ENCODE measurements at places on chromosomes 16 and 17.
A peak's percentile ranks its signal among the peaks of the same experiment; 100 is the strongest.

DNA sequence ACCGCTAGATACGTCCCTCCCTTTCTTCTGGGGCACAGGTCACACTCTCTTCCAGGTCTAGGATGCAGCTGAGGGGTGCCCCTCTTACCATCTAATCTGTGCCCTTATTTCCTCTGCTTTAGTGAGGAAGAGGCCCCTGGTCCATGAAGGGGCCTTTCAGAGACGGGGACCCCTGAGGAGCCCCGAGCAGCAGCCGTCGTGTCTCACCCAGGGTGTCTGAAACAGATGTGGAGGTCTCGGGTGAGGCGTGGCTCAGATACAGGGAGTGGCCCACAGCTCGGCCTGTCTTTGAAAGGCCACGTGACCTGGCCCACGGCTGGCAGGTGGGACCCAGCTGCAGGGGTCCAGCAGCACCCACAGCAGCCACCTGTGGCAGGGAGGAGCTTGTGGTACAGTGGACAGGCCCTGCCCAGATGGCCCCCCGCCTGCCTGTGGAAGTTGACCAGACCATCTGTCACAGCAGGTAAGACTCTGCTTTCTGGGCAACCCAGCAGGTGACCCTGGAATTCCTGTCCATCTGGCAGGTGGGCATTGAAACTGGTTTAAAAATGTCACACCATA, 15.6 kb downstream of the SCGB1C2 start:
- DNase-seq = no peak

GRCh38 chr17:74298778-74299177, 24.7 kb downstream of the DNAI2 start:
- no peak for DNase-seq

GRCh38 chr17:76623271-76624146, 20.0 kb downstream of the ST6GALNAC1 start:
- peak; percentile 63 for DNase-seq

DNA sequence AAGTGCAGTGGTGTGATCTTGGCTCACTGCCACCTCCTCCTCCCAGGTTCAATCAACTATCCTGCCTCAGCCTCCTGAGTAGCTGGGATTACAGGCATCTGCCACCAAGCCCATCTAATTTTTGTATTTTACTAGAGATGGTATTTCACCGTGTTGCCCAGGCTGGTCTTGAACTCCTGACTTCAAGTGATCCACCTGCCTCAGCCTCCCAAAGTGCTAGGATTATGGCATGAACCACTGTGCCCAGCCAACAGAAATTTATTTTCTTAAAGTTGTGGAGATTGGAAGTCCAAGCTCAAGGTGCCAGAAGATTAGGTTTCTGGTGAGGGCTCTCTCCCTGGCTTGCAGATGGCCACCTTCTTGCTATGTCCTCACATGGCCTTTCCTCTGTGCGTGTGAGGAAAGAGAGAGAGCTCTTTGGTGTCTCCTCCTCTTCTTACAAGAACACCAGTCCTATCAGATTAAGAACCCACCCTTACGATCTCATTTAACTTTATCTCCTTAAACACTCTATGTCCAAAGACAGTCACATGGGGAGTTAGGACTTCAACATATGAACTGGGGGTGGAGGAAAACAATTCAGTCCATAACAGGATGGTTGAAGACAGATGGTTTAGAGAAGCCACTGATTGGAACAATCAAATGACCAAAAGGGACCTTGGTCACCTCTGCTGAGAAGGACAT, 31.8 kb downstream of the C16orf82 start:
- no peak for DNase-seq

DNA sequence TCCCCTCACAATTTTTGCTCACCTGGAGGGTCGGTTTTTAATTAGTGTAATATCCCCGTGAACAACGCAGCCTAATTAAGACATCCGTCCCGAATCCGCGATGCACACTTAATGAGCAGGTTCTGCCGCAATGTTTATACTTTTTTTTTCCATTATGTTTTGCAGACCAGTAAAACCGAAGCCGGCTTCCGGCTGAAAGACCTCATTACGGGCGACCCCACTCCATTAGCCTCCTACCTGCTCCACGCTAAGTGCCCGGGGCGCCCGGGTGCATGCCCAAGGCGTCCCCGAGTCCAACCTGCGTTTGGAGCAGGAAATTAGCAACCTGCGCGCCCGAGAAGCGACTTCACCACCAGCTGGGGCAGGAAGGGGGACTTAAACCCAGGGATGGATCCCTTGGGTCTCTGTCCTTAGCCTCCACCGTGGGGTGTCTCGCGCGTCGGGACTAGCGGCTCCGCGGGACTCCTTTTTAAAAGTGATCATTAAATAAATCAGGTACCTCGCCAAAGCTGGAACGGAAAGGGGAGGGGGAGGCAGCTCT, 1.7 kb downstream of the RBFOX3 start:
- DNase-seq = no peak

GRCh38 chr16:64074706-64075105, 1047.2 kb downstream of the CDH11 start:
- DNase-seq = no peak

DNA sequence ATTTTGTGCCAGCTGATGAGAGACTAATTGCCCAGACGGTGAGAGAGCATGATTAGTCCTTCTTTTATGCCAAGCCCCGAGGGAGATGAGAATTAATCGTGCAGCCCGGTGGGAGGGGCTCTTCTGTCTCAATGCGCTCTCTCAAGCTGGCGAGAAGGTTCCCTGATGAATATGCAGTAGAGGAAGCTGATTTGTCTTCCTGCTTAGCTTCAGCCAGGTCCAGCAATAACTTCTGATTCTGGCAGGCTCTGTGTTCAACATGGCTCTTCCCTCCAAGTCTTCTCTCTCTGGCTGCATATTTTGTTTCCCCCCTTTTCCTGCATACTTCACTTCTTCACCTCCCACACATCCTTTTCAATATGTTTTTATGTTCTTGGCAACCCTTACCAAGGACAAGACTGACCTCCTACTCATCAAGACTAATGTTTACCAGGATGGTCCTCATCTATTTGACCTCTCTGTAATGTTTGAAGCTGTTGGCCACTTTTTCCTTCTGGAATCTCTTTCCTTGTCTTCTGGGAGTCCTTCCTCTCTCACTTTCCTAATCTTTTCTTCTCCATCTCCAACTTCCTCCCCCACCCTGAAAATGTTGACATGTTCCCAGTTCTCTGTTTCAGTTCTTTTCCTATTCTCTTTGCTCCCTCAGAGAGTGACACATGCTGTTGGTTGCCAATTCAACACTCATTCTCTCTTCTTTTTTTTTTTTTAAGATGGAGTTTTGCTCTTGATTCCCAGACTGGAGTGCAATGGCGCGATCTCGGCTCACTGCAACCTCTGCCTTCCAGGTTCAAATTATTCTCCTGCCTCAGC, 33.1 kb downstream of the ARL4D start:
- peak; percentile 77 for DNase-seq

DNA sequence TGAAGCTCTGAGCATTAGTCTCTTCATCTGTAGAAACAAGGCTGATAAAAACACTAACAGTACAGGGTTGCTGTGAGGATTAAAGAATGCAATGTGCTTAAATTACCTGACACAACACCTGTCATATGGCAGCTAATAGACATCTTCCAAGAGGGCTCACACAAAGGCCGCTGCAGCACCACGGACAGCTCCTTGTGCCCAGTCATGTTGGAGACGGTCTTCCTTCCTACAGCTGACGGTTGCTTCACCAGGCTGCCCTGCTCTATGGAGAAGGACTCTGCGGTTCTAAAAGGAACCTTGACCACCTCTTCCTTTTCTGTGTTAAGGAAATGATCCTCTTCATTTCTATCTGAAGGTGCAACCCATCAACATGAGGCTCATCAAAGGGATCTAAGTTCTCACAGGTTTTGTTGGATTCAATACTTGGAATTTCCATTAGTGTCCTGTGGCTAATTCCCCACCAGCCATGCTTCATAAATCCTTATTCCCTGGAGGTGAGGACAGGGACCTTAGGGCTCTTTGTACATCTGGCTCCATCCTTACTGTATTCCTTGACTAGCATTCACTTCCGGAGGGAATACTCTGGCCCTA, 138.9 kb upstream of the CES5A start:
- no peak for DNase-seq

- no peak for DNase-seq
Measured at GRCh38 chr17:47872651-47873161, 21.7 kb upstream of the SP6 start.

DNA sequence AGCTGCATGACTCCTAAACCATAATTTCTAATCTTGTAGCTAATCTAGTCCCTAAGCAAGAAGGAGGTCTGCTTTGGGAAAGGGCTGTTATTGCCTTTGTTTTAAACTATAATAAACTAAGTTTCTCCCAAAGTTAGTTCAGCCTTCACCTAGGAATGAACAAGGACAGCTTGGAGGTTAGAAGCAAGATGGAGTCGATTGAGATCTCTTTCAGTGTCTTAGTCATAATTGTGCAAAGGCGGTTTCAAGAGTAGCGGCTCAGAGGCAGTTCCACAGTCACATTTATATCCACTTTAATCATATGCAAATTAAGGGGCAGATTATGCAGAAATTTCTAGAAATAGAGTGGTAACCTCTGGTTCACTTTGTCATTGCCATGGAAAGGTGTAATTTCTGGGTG, 17.4 kb downstream of the DRC7 start:
- no peak for DNase-seq

GRCh38 chr17:42889809-42890208, 10.8 kb upstream of the G6PC1 start:
- no peak for DNase-seq

GRCh38 chr17:82031885-82032627, 578 bp downstream of the RAC3 start:
- peak; percentile 68 for DNase-seq

GRCh38 chr16:5036228-5037156, 2.8 kb upstream of the NAGPA start:
- DNase-seq = no peak

GRCh38 chr16:66523861-66524354, 26.0 kb downstream of the TK2 start:
- no peak for DNase-seq

GRCh38 chr17:40699853-40700252, 3.7 kb downstream of the KRT24 start:
- DNase-seq = no peak

- peak; percentile 62 for DNase-seq
Measured at GRCh38 chr17:44556166-44556831, 985 bp upstream of the FZD2 start.

DNA sequence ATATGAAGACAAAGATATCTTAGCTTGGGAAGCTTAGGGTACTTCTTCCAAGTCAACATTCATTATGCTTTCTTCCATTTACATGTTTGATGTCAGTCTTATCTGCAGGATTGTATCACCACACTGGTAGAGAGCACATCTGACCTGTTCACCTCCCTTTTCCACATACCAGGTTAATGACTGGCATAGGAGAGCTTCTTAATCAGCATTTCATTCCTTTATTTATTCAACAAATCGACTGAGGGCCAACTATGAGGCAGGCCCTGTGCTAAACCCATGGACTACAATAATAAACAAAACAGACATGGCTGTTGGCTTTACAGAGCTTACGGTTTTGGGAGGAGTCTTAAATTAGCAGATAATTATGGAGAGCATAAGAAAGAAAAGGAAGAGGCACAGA, 378.1 kb upstream of the CDH11 start:
- no peak for DNase-seq

- no peak for DNase-seq
Measured at GRCh38 chr17:79322211-79323123, 247.8 kb downstream of the ENGASE start.

GRCh38 chr17:61583660-61584264, 7.3 kb downstream of the NACA2 start:
- DNase-seq = no peak

DNA sequence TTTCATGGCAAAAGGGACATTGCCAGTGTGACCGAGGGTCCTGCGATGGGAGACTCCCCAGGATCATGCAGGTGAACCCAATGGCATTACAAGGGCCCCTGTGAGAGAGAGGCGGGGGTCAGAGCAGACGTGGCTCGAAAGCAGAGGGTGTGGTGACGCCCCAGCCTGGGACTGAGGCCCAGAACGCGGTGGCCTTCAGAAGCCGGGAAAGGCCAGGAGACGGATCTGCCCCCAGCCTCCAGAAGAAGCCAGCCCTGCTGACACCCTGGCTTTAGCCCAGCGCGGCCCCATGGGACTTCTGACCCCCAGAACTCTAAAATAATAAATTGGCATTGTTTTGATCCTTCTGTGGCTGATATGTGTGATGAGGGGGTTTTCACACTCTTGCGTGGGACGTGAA, 17.4 kb upstream of the ENPP7 start:
- DNase-seq = no peak

DNA sequence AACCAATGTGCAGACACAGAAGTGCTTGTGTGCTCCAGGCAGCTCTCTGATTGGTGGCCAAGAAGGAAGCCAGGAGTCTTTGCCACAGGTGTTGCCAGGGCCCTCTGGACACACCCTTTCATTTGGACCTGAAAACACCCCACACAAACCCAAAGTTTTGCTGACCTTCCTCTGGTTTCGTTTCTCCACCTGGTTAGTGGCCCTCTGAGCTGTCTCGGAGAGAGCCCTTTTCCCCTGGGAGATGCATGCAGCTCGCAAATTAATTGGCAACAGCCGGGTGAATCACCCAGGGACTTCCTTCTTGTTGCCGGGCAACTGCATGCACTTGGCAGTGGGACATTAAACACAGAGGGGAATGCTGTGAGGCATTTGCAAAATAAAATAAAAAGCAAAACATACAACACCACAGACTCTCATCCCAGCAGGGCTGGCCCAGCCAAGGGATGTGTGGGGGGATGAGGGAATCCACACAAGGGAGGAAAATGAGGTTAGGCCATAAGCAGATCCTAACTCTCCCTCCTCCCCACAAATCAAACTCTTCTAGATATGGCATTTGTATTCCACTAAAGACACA, 286.6 kb downstream of the SOX9 start:
- DNase-seq = peak; percentile 91

- no peak for DNase-seq
Measured at GRCh38 chr17:41734949-41735313, 488 bp upstream of the HAP1 start.

DNA sequence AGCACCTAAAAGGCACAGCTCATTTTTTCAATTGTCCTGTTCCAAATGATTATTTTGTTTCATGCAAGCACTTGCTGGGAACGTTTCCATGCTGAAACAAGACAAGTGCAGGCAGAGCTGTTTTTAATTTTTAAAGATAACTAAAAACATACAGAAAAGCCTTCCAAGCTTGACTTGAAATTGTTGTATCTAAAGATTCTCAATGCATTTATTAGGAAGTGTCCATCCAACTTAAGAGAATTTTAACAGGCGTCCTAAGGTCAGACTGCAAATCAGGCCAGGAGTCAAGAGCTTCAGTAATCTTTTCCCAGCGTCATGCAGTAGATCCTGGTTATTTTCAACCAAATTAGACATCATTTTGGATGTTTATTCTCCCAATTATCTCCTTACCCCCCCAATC, 702.8 kb downstream of the KCNJ2 start:
- no peak for DNase-seq

- peak; percentile 77 for DNase-seq
Measured at GRCh38 chr17:79809530-79810129, 12.8 kb upstream of the CBX8 start.
